Lower lobe of right lung (tissue), 2 donors: ENCODE measurements at places on chromosomes 7 and 10.

- no peak for DNase-seq
Observed at GRCh38 chr7:75649462-75649861, 89.3 kb downstream of the HIP1 start.

DNA sequence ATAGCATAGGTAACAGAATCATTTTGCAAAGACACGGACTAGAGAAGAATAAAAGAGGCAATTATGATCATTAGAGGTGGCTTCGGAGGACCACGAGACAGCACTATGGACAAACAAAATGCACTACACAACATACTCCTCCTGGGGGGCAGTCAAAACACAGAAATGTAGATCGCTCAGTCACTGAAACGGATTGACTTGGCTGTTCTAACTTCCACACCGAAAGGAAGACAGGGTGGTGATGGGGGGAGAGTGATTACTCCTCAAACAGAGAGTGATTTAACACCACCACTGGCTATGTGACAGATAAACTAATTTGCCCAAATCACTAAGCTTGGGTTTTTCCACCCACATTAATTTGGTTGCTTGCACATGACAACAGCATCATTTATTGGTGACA lies 14.1 kb upstream of the PPA1 start:
- DNase-seq = no peak

- DNase-seq = no peak
Observed at GRCh38 chr10:97736403-97736901, 476 bp upstream of the ZFYVE27 start.

DNA sequence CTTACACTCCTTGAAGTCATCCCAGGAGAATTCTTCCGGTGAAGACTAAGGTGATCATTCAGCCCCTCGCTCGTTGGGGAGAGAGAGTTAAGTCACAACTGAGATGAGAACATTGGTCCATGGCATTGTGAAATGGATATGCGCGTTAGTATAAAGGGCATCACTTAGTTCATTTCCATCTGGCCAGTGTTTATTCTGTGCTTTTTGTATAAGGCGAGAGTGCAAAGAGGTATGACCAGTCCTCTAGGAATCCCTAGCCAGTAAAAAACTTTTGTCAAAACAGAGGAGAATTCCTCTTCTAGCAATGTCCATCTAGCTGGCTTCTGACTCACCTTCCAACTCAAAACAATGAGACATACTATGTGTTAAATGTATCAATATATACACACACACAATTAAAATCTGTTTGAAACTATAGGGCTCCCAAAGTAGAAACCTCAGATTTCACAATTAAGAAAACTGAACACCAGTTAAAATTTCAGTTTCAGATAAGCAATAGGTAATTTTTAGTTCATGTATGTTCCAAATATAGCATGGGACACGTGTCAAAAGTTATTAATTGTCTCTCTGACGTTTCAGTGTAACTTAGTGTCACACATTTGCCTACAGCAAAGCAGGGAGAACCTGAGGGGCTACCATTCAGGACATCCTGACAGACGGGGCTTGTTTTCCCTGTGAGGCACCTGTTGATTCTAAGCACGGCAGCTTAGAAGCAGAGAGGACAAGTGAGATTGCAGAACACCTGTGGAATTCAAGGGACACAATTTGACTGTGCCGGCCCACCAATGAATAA lies 158.9 kb downstream of the KLF6 start:
- no peak for DNase-seq

- no peak for DNase-seq
Observed at GRCh38 chr7:103009466-103010185, 65.0 kb downstream of the FBXL13 start.

DNA sequence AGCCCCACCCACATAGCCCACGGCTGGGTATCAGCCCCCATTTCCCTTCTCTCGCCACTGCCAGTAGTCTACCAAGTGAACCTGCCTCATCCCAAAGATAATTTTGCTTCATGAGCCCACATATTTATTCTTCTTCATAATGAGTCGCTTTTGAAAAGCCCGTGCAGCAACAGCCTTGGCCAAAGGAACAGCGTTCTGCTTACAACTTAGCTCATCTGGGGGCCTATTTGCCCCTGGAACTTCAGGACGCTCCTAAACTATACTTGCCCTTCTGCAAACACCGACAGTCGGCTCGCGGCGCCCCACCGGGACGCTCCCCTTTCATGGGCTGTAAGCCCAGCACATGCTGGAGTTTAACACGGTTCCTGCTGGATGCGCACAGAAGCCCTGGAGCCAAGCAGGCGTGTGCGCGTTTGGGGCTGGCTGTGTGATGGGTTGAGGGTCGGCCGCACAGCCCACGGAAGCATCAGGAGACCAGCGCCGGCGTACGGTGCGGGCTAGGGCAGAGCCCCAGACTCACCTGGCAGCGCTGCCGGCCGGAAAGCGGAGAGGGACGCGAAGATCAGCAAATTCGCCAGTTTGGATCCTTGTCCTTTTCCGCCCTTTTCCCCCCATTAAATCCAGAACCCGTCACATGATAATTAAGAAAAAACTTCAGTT lies 370 bp downstream of the TMEM60 start:
- DNase-seq = no peak

GRCh38 chr7:95470452-95470851 lies 15.3 kb upstream of the ASB4 start:
- DNase-seq = no peak

- DNase-seq = no peak
Observed at GRCh38 chr10:78290131-78290750, 256.6 kb downstream of the RPS24 start.

GRCh38 chr7:102942181-102942866 lies 29.5 kb downstream of the LRRC17 start:
- DNase-seq = no peak

DNA sequence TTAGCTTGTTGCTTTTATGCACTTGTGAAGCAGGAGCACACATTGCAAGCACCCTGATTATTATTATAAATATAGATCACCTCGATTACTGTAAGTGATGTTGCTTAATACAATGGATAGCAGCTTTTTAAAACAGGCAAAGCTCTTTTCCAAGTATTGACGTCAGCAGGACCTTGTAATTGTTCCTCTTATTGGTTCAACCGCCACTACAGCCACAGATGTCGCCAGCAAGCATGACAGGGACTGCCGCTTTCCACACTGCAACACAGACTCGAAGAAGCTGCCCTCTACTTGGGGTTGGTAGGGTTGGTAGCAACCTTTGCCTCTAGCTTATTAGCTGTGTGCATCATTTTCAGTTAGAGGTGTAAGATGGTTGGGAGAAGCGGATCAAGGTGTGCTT lies 167.6 kb downstream of the ZNF365 start:
- DNase-seq = peak; percentile 70
